NCI-H2029 treated with DMSO at 0.1 percent for 48 hours (cell line): ENCODE measurements at places on chromosomes 1 and 21.

DNA sequence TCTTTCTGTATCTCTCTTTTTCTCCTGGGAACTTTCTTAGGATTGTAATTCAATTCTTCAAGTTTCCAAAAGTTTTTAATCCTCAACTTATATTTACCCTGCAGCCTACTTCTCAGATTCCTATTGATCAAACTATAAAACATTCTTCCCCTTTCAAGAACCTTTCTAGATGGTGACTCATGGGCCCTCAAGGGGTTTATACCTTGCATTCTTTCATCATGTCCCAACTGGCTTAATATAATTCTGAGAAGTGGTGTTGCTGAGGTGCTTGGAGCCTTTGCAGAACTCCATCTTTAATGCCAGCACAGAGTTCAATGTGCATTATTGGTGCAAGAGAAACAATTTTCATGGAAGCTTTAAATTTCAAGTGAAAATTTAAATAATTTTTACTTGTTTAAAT, 273.4 kb downstream of the VAV3 start:
- no peak for DNase-seq

DNA sequence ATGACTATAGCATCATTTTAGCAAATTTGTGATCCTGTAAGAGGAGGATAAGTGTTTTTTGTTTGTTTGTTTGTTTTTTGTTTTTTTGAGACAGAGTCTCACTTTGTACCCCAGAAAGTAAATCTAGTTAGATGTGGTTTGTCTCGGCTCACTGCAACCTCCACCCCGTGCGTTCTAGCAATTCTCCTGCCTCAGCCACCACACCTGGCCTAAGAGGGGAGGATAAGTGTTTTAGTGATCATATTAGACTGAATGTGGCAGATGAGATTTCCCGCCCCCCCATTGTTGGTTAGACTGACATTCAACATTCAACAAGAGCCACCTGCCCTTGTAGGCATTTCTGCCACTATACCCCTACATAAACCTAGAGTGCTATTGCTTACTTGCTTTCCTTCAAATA, 98.5 kb downstream of the OSBPL9 start:
- no peak for DNase-seq

GRCh38 chr1:112317611-112318062, 78.4 kb upstream of the CTTNBP2NL start:
- no peak for DNase-seq

GRCh38 chr1:66532798-66533783, 862 bp upstream of the SGIP1 start:
- DNase-seq = no peak

- DNase-seq = no peak
Measured at GRCh38 chr1:205179842-205180241, 31.7 kb downstream of the DSTYK start.

GRCh38 chr1:105362438-105362837, 1612.7 kb downstream of the AMY1C start:
- no peak for DNase-seq

DNA sequence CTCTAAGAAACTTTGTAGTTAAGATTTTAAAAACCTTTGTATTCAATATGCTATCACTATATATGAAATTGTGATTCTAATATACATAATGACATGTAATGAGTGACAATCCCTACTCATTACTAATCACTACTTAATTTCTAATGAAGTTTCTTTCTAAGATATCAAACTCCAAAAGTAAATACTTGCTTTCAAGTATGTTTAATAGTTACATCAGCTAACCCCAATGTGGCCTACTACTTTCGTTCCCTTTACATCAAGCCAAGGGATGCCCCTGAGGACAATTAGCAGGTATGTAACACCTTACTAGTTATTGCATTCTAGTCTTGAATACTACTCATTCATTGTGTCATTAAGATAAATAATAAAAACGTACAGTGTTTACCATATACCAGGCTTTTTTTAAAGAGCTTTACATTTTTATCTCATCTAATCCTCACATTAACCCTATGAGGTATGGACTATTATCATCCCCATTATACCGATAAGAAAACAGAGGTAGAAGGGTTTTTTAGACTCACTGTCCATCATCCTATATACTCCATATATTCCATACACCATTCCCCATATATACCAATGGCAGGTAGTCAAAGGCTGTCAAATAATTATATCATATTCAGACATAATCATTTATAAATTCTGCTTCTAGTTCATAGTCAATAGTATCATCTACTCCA, 4.2 kb downstream of the PPP1R15B start:
- DNase-seq = no peak

DNA sequence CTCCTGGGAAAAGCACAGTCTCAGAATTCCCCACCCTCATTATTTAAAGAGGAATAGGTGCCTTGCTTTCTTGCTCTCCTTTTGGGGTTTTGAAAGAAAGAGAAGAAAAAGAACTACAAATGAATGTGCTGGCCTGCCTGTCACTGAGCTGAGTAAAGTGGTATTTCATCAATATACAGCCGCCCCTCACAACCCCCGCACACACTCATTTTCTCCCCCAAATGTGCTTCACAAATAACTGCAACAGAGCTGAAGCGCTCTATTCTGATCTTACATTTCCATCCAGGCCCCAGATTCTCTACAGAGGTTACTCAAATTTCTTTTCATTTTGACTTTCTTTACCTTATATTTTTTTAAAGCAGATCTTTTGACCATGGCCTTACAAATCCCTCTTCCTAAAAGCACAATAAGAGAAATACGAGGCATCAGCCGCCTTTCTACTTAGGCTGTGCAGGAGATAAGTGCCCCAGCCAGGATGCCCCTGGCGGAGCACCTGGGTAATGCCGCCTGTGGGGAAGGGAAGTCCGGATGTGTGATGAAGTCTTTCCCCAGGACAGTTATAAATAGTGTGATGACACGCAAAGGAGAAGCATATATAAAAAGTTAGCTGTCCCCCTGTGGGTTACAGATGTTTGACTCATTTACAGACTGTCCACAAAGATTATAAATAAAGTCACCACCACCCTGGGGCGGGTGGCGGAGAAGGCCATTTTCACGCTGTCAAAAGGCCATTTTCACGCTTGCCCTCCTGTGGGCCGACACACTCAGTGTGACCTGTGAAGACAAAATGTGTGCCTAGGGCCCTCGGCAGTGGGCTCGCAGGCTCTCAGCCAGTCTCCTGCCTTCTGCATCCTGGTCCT, 6.5 kb downstream of the KCNN3 start:
- DNase-seq = no peak

- no peak for DNase-seq
Measured at GRCh38 chr1:174090471-174090870, 68.3 kb upstream of the RC3H1 start.

- no peak for DNase-seq
Measured at GRCh38 chr1:23370709-23371584, 1.3 kb upstream of the ZNF436 start.

DNA sequence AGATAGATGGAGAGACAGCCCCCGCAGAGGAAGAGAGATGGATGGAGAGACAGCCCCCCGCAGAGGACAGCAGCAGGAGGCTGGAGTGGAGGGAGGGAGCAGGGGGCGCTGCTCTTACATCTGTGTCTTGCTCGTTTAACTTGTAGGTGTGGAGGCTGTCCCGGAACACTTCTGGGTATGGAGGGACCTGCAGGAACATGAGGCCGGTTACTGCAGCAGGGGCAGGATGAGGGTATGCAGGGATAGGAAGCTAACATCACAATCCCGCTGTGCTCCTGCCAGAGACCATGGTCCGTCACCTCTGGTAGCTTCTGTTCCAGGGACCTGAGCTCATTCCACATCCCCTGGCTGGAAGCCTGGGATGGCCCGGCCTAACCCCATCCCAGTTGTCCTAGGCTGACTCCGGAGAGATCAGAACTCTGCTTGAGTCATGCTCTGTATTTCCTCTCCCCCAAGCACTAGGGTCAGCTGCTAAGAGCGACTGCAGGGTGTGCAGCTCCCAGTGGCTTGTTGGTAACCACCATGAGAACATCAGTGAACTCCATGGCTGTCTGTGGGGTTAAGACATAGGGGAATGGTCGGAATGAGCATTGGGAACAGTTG, 36.7 kb upstream of the GOLT1A start:
- DNase-seq = no peak

- DNase-seq = no peak
Measured at GRCh38 chr1:205577874-205578658, 53.7 kb downstream of the ELK4 start.

GRCh38 chr1:111448482-111448917, 556 bp downstream of the WDR77 start:
- no peak for DNase-seq

GRCh38 chr1:236534151-236534651, 10.4 kb downstream of the LGALS8 start:
- no peak for DNase-seq

DNA sequence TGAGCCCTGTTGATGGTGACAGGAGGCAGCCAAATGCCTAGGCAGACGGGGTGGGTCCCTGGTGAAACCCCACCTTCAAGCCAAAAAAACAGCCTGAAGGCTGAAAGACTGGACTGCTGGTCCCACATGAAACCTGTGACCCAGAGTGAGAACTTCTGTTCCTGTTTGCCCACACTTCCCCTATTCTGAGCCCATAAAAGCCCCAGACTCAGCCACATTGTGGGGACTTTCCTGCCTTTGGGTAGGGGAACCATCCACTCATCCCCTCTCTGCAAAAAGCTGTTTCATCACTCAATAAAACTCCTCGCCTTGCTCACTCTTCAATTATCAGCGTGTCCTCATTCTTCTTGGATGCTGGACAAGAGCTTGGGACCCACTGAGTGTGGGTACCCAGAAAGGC, 25.2 kb downstream of the HTR6 start:
- DNase-seq = no peak

DNA sequence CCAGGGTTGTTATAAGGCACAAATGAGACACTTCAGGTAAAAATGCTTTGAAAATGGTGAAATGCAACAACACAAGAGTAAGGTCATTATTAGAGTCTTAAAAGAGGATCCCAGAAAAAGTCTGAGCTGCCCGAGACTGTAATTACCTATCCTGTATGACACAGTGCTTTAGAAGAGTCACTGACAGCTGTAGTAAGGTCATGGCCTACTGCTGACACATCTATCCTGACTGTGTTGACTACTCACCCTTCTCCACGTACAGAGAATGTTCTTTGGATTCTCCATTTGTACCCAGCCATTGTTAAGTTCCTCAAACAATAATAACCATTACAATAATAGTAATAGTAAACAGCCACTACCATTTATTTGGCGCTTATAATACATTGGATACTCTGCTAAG, 104.4 kb downstream of the CACHD1 start:
- DNase-seq = no peak

- DNase-seq = no peak
Measured at GRCh38 chr1:9629445-9630201, 21.9 kb upstream of the PIK3CD start.

DNA sequence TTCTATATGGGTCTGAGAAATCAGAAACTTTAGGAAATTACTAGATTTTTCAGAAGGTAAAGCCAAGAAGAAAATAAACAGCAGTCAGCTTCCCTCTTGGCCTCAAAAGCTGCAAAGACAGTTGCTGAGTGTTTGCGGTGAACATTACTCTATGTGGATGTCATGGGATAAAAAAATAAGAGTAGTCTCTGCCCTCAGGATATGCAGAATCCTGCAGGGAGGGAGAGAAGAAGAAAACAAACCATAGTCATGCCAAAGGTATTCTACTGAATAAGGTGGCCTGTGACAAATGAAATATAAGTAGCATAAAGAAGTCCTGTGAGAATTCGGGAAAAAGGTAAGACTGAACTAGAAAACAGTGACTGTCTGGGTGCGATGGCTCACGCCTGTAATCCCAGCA, 19.0 kb downstream of the YARS1 start:
- DNase-seq = no peak

- no peak for DNase-seq
Measured at GRCh38 chr1:22018583-22019559, 17.4 kb downstream of the CELA3A start.

DNA sequence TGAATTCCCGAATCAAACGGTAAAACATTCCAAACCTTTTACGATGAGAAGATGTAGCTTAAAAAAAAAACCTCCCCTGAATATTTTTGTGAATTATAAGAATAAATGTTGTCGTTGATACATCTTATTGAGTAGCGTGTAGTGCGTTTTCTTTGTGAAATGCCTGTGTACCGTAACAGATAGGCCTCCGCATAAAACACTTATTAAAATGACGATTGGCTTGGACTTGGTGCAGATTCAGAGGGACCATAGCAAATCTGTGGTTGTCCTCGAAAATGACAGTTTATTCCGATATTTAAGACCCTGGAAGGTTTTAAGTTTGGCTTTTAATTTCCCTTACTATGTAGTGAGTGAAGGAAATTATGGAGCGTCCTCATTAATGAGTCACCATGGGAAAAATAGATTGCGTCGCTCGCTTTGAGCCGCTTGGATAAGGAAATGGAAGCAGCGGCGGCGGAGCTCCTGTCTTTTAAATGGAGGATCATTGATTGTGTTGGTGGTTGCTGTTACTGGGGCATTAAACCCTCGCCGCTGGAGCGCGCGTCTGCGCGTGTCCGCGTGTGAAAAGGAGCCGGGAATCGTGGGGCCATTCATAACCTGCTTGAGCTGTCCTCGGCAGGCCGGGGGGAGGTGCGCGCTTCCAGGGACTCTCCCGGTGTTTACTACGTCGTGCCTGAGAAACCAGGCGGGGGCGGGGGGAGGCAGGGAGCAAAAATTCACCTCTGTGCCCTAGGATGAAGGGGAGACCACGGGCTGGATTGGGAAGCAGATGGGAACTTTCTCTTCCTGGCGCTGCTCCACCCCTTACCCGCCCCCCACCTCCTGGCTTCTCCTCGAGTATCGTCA, 1.6 kb downstream of the SPEN start:
- peak; percentile 82 for DNase-seq

GRCh38 chr1:42738678-42739226, 1.3 kb downstream of the CLDN19 start:
- no peak for DNase-seq

DNA sequence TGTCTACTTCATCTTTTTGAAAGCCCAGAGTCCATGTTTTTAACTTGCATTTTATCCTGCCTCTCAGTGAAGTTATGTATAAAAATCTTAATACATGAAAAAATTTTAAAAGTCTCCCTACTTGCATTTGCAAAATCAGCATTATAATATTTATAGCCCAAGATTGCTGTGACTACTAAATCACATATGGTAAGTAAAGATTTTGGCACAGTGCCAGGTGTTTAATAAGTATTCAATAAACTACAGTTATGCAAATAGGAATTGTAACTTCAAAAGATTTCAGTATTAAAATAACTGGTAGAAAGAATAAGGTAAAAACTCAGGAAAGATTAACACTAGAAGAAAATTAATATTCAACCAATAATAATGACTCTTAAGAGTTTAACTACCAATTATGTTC, 641.7 kb downstream of the LRRIQ3 start:
- no peak for DNase-seq

DNA sequence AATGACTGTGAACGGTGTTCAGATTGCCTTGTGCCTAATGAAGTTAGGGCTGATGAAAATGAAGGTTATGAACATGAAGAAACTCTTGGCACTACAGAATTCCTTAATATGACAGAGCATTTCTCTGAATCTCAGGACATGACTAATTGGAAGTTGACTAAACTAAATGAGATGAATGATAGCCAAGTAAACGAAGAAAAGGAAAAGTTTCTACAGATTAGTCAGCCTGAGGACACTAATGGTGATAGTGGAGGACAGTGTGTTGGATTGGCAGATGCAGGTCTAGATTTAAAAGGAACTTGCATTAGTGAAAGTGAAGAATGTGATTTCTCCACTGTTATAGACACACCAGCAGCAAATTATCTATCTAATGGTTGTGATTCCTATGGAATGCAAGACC, 96.6 kb downstream of the ZFYVE9 start:
- no peak for DNase-seq
